NCI-H1092 treated with DMSO at 0.1 percent for 48 hours (cell line): ENCODE measurements at places on chromosomes 2 and 18.

DNA sequence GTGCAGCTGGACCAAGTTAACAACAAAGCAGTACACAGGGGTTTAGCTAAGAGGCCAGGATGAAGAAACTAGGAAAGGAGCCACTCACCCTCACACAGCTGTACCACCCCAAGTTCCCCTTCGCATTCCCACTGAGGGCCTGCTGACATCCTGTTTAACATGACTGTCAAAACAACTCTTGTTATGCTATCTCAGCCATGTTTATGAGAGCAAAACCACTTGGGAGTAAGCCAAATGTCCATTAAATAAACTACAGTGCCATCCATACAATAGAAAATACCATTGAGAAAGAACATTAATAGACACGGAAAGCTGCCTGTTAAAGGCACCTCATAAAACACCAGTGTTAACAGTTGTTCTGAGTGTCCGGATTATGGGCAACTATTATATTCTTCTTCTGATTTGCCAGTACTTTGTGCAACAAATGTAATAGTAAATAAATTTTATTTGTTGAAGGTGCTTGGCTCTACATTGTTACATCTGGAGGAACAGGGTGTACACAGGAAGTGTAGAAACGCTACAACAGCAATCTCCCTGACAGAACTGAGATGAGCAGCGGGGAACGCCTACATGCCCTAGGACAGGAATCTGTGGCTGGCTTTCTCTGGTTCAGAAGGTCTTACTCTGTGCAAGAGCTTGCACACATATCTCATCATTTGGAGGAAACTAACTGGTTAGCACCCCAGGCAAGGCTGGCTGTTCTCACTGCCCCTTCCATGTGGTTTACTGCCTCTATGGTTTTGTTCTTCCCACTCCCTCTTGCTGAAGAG lies 85.6 kb downstream of the EHD3 start:
- peak; percentile 21 for DNase-seq

DNA sequence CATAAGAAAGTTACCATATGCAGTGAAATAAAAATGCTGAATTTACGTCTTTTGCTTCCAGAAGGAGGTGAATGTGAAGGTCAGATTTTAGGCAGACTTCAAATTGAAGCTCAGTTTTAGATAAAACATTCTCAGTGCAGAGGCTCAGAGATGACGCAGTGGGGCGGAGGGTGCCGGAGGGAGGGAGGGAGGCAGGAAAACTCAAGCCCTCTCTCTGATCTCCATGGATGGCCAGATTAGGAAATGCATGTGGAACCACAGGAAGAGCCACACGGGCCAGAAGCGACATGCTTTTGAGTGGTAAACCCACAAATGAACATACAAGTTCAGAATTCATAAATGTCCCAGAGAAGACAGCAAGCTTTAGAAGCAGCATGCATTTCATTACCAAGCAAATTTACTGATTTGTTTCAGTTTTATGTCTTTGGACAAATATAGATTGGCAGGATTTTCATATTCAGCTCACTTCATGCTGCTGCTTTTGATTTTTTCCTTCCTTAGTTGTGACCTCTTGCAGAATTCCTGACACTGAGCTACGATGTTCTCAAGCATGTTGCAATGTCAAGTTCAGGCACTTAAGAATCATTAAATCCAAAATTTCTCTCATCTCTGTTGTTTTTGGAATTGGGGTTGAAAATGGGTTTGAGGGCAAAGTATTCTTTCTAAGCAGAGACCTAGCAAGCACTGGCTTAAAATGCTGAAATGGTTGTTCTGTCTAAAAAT lies 29.7 kb upstream of the APCDD1 start:
- DNase-seq: no peak

GRCh38 chr2:16588565-16588964 lies 77.1 kb downstream of the CYRIA start:
- DNase-seq: no peak

DNA sequence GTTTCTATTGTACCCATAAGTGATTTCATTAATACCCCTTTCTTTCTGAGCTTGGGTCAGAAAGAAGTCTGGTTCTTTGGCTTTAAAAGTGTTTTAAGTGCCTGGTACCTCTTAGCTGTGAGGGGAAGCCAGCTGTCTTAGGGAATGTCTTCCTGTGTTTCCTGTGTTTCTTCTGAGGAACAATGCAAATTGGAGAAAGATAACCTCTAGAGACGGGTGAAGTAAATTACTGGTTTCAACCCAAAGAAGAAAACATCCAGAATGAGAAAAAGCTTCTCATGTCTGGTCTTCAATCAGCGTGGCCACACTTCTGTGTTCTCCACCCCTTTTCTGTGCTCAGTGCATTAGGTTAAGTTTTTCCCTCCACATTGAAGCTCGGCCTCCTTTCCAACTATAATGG lies 10.2 kb upstream of the CHN1 start:
- DNase-seq: no peak

- no peak for DNase-seq
These were observed 34.2 kb upstream of the CCNT2 start for GRCh38 chr2:134884435-134884834.

- DNase-seq: no peak
These were observed 108.5 kb upstream of the SMAD7 start for GRCh38 chr18:49059028-49059834.

GRCh38 chr18:35692866-35693265 lies 111.3 kb downstream of the GALNT1 start:
- DNase-seq: no peak

- DNase-seq: no peak
These were observed 14.6 kb downstream of the GULP1 start for GRCh38 chr2:188306271-188306670.

GRCh38 chr2:234887195-234887594 lies 64.6 kb upstream of the SH3BP4 start:
- DNase-seq: no peak

GRCh38 chr18:32771169-32771751 lies 1.6 kb downstream of the KLHL14 start:
- DNase-seq: peak; percentile 68

- no peak for DNase-seq
These were observed 80.3 kb upstream of the FAM237A start for GRCh38 chr2:206561962-206562361.

DNA sequence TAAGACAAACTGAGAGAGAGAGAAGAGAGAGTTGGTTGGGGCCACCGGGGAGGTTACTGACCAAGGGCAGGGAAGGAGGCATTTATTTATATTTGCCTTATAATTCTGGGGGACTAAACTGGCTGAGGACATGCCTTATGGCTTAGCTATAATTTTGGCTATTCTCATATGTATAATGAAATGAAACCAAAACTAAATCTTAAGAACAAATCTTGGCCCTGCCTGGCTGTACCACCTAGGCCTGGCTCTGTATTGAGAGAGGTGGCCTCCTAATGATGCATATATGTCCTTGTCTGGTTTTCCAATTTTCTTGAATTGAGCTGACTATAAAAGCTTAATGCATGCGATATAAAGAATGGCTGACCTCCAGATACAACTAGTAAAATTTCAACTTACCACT lies 3.5 kb upstream of the PPP1CB start:
- DNase-seq: no peak

DNA sequence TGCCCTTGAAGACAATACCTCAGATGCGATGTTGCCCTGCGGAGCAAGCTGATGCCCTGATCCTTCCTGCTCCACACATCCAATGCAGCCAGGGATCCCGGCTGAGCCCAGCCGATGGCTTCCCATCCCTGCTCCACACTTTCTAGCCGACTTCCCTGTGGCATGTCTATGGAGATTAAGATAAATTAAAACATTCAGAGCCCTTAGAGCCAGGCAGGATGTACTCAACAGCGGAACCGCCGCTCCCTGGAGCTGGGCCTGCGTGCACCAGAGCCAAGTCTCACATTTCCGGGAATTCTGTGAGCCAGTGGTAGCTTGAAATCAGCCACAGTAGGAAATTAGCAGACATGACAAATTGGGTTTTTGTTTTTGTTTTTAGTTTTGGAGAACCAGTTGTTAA lies 620.6 kb downstream of the GALR1 start:
- no peak for DNase-seq

- DNase-seq: no peak
These were observed 100.1 kb downstream of the GALNT13 start for GRCh38 chr2:153971855-153972254.

- peak; percentile 54 for DNase-seq
These were observed 88.4 kb downstream of the PMAIP1 start for GRCh38 chr18:59988098-59988706.

DNA sequence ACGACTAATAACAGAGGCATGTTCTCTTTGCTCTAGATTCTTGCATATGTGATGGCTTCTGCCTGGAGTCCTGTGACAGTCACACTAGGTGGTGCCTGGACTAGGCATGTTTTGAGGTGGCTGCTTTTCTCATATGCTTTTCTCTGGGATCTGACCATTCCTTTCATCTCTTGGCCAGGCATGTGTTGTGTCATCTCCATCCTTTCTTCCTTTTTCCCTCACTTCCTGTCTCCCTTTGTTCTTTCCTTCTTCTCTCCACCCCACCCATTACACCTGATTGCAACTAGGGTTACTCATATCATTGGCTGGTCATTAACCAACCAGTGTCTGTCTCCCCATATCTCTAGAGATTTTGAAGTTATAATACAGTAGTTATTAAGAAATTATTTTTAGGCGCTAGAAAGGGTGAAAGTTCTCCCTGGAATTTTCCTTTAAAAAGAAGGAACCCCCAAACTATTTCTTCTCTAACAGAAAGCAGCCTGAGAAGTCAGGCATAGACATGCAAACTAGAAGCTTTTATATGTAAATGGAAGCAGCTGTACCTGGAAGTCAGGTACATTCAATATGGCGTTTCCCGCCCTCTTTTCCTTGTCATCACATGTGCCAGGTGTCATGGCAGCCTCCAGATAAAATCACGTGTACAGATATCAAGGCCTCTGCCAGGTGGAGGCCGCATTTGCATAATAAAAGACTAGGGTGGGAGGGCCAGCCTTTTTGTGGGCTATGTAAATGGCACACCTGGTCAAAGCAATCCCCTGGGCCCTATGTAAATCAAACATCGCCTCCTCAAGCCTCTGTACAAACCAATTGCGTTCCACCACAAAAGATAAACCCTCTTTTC lies 220.4 kb upstream of the MEX3C start:
- DNase-seq: no peak

DNA sequence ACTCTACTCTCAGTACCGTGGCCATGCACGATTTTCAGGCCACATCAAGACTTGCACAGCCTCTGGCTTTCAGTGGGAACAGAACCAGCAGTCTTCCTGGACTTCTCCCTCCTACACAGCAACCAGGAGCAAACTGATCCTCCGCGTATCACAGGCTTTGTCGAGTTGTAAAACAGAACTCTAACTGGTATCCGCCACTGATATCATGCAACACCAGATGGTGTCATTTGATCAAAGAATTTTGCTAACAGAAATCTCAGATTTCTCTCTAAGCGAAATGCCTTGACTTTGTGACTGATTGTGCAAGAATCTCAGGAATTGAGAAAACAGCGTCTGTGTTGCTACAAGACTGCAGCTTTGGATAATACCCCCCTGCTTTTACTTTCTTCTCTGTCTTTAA lies 85.7 kb downstream of the COPS8 start:
- DNase-seq: no peak

- no peak for DNase-seq
These were observed 39.6 kb downstream of the HDHD2 start for GRCh38 chr18:47110492-47111274.

GRCh38 chr18:35466334-35466733 lies 31.4 kb downstream of the INO80C start:
- no peak for DNase-seq

GRCh38 chr2:118050386-118050785 lies 36.5 kb upstream of the CCDC93 start:
- no peak for DNase-seq
